ENCODE measurements at places on chromosomes 11 and 22.

DNA sequence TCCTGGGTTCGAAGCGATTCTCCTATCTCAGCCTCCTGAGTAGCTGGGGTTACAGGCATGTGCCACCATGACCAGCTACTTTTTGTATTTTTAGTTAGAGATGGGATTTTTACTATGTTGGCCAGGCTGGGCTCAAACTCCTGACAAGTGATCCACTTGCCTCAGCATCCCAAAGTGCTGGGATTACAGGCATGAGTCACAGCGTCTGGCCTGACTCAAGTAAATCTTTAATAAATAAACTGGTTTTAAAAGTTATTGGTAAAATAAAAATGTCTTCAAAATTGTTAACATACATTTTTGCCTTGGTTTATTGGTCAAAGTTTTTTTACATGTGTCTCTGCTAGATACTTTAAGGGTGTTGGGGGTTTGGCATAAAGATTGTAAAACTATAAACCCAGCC lies 7.3 kb upstream of the PES1 start:
- DNase-seq, result no peak

- no peak for DNase-seq
Measured at GRCh38 chr11:115170133-115170815, 333.9 kb downstream of the CADM1 start.

DNA sequence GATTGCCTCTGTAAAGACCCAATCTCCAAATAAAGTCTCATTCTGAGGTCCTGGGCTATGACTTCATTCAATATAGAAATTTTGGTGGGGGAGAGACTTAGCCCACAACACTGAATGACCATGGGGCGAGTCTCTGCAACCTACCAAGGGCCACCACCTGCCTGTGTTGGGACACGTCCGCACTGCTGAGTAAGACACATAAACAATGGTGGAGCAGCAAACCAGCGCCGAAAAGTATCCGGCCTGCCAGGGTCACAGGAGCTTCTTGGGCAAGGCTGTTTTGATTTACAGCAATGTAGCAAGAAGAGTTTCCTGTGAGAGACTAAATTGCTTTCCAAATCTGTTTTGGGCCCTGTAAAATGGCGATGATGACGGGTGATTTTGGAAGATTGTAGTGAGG lies 122.3 kb downstream of the SHANK2 start:
- no peak for DNase-seq

DNA sequence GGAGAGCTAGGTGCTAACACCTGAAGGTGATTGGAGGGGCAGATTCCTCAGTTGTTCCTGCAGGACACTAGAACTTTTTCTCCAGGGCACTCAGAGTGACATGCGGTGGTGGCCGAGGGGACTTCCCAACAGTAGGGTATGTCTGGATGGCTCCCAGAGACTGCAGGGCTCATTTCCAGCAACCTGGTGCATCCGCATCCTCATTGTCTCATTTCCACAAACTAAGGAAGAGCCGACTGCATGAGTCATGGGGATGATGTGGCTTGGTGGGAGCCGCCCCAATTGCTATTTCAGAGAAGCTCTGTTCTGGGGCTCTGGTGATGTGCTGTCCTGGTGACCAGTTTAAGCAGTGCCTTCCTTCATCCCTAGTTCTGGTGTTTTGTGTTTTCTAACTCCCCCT lies 2.8 kb upstream of the ROBO4 start:
- no peak for DNase-seq

- no peak for DNase-seq
Measured at GRCh38 chr11:119727523-119728151, 1.4 kb downstream of the NECTIN1 start.
